NCI-H187 (cell line): ENCODE measurements at places on chromosomes 12 and 14.

DNA sequence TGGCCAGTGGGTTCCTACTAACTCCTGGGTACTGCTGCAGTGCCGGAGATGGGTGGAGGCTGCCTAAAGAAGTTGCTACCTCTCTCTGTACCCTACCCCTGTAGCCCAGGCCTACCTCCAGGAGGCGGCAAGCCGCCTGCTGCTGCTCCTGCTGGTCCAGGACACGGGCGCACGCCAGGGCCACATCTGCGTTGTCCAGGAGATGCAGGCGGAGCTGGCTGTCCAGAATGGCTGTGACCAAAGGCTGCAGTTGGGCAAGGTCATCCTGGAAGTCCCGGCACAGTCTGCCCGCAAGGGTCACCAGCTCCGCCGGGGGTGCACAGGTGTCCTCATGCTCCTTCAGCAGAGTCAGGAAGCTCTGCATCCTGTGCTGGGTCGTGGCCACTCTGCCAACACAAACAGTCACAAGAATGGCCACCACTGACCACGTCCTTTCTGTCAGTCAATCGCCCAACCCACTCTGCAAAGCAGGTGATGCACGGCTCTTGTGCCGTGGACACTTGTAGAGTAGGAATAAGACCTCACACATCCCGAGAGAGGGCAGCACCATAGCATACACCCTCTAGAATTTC lies 1.6 kb downstream of the ANHX start:
- DNase-seq = no peak

DNA sequence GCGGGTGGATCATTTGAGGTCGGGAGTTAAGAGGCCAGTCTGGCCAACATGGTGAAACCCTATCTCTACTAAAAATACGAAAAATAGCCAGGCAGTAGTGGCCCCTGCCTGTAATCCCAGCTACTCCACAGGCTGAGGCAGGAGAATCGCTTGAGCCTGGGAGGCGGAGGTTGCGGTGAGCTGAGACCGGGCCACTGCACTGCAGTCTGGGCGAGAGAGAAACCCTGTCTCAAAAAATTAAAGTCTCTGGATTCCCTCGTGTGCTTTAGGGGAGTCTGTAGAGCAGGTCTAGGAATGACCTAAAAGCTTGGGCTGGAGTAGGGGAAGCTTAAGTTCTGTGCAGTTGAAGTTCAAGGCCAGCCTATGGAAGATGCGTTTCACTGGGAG lies 697 bp upstream of the TULP3 start:
- DNase-seq = no peak

- no peak for DNase-seq
Observed at GRCh38 chr12:52442600-52443061, 8.5 kb upstream of the KRT75 start.

GRCh38 chr12:100959481-100959880 lies 164.9 kb downstream of the ANO4 start:
- no peak for DNase-seq
